Neural crest cell (in vitro differentiated cells): ENCODE measurements at places on chromosomes 13 and 19.
A peak's percentile ranks its signal among the peaks of the same experiment; 100 is the strongest.

- DNase-seq = no peak
Measured at GRCh38 chr19:19113040-19113626, 25.1 kb downstream of the TMEM161A start.

DNA sequence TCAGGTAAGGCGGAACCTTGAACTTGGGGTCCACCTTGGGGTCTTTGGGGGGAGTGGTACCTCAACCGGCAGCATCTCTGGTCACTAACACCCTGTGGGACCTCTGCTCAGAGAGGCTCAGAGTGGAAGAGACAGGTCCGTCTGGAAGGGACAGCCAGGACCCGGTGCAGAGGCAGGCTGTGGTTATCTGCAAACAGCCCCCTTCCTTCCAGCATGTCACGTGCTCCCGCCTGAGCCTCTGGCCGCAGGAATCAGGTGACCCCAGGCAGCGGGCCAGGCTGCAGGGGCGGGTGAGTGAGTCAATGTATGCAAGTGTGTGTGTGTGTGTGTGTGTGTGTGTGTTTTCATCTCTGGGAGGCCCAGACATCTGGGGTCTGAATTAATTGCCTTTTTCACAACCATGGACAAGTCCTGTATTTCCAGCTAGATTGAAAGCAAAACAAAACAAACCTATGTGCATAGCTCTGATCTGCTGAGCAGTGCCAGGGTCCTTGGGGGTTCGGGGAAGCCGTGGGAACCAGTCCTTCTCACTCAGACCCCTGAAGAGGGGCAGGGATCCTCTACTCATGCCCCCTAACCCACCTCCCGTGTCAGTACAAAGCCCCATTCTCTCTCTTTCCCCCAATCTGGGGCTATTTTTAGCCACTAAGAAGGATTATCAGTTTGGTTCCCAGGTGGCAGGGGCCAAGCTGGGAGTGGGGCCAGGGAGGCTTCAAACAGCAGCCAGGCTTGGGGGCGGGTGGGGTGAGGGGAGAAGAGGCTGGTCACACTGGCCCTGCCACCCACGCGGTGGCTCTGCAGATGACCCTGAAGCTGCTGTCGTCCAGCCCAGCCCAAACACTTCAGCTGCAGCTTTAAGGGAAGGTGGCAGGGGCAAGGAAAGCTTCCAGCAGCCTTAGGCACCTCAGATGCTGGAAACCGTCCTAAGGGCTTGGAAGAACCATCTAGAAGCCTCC, 31.4 kb downstream of the CERS4 start:
- DNase-seq = peak; percentile 54

GRCh38 chr19:8238251-8238650, 29.1 kb downstream of the CERS4 start:
- no peak for DNase-seq

- no peak for DNase-seq
Measured at GRCh38 chr13:107733276-107733675, 482.1 kb downstream of the LIG4 start.

DNA sequence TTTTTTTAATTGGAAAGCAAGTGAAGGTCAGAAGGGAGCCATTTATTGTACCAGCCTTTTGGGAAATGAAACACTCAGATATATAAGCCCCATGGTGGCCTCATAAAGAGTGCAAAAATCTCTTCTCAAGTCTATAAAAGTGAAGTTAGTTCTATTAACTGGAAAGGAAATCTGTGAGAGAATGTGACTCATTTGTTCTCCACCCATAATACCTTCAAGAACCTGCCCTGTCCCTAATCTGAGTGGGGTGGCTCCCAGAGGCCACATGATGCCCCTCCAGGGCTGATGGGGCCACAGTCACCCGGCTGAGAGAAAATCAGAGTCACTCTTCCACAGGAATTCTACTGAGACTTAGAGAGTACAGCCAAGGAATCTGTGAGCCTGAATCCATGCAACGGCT, 65.8 kb upstream of the SERP2 start:
- no peak for DNase-seq

- no peak for DNase-seq
Measured at GRCh38 chr13:35966024-35966423, 165.2 kb downstream of the DCLK1 start.

- no peak for DNase-seq
Measured at GRCh38 chr13:60604058-60604457, 207.0 kb downstream of the TDRD3 start.

DNA sequence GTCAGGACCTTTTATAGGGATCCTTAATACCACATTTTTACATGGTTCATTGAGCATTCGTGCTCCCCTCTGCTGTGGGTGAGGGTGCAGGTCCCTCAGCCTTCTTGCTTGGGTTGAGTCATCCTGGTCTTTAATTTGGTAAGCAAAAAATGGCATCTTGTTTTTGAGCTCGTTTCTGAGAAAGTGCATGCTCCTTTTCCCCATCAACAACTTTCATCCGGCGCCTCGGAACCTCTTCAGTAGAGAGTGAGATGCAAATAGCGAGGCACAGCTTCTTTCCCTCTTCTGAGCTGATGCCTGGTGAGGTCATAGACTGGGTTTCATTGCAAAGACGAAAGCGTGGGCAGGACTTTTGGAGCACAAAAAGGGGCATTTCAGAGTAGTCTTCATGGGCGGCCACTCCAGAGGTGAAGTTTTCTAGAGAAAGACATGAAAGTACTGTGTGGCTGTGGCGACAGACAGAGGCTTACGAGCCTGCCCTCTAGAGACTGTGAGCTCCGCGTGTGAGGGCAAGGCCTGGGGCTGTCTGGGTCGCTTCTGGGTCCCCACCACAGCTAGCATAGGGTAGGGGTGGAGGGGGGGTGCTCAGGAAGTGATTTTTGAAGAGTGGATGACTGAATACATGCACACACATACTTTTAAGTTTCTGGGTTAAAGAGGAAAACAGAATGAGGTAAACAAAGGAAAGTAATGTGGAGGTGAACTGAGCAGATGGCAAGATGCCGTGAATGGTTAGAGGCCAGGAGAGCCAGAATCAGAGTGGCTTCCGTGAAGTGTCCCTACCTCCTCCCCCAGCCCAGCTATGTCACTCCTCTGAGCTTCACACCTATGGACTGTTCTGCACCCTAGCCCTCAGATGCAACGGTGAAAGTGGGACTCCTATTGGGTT, 44.3 kb downstream of the BBC3 start:
- no peak for DNase-seq

- DNase-seq = no peak
Measured at GRCh38 chr19:16850133-16850532, 20.9 kb downstream of the SIN3B start.

DNA sequence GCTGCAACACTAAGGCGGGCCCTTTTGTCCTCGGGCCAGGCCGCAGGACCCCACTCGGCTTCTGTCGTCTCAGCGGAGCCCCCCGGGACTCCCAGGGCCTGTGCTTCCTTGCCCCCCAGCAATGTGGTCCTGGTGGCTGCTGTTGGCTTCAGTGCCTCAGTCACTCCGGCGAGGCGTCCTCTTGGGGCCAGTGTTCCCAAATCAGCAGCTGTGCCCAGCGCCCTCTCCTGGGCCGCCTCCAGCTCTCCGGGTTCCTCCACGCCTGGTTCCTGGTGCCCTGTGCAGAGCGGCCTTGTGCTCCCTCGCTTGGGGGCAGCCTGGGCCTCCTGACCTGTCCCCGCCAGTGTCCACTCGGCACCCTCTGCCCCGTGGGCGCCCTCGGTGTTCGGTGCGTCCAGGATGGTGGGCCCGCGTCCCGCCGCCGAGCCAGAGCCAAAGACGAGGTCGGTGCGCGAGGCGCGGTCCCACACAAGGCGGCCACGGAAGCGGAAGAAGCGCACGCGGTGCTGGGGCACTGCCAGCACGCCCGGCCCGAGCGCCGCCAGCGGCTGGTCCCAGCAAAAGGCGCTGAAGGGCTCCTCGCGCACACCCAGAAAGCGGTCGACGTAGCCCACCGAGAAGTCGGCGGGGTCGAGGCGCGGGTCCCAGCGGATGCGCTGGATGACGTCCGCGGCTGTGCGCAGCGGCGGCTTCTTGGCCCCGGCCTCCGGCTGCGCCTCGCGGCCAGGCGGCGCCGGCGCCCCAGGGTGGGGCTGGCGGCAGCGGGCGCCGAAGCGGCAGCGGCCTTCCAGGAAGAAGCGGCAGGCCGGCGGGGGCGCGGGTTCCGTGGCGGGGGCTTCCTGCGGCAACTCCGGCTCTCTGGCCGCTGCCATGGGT, 685 bp downstream of the LENG9 start:
- peak; percentile 36 for DNase-seq

- no peak for DNase-seq
Measured at GRCh38 chr13:114111577-114111976, 20.8 kb downstream of the RASA3 start.

DNA sequence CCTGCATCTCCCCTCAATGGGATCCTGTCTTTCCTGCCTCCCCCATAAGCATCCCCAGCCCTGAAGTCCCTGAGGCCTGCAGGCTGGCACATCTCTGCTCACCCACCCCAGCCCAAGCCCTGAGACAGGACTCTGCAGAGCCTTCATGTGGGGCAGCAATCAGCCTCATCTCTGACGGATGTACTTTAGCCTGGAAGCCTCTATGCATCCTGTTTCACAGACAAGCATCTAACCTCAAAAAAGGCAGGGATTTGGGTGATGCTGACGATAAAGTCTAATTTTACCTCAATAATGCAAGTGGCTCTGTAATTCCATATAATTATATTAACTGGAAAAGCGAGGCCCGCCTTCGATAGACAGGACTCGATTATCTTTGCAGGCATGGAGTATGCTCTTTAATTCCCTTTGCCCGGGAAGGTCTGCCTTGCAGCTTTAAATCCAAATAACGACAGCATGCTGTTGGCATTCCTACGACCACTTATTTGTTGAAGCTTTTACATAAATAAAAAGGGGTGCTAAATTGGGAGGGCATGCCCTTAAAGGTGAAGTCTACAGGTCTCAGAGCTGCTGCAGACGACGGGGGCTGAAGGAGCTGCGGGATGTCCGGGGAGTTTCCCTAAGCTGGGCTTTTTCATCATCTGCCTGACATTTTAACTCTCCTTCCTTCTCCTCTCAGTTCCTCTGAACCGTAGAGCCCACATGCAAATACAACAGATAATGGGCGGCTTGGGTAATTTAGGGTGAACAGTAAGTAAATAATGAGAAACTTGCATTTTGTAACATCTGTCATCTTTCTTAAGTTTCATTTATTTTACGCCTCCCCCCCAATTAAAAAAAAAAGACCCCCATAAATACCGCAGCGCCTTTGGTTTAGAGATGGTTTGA, 211.5 kb downstream of the URI1 start:
- no peak for DNase-seq

DNA sequence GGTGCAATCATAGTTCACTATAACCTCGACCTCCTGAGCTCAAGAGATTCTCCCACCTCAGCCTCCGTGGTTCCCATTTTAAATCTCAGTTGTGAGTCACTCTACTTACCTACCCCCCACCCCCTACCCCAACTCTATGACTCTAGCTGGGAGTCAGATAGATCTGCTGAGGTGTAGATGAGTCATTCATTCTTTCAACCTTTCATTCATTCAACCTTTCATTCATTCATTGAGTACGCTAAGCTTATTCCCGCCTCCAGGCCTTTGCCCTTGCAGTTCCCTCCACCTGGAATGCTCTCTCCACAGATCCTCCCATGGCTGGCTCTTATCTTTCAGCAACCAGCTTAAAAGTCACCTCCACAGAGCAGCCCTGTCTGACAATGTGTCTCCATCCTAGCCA, 1.1 kb upstream of the MAST1 start:
- DNase-seq = no peak
